ENCODE measurements at places on chromosomes 16 and 17.

DNA sequence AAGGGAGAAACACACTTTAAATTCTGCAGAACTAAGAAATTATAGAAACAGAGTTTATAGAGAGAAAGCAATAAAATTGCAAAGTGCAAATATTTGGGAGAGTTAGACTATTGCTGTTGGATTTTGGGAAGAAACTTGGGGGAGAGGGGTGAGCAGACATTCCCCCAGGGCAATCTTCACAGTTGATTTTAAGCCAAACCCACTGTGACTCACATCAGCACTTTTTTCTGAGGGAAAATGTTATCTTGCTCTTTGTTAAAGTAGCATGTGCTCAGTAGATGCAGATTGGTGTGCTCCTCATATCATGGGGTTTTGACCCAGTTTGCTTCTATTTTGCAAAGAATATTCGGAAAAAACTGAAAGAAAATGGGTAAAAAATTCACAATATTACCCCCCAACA lies 367.6 kb downstream of the CDH11 start:
- DNase-seq: no peak

GRCh38 chr17:3795390-3796102 lies 5.4 kb downstream of the ITGAE start:
- DNase-seq: no peak

DNA sequence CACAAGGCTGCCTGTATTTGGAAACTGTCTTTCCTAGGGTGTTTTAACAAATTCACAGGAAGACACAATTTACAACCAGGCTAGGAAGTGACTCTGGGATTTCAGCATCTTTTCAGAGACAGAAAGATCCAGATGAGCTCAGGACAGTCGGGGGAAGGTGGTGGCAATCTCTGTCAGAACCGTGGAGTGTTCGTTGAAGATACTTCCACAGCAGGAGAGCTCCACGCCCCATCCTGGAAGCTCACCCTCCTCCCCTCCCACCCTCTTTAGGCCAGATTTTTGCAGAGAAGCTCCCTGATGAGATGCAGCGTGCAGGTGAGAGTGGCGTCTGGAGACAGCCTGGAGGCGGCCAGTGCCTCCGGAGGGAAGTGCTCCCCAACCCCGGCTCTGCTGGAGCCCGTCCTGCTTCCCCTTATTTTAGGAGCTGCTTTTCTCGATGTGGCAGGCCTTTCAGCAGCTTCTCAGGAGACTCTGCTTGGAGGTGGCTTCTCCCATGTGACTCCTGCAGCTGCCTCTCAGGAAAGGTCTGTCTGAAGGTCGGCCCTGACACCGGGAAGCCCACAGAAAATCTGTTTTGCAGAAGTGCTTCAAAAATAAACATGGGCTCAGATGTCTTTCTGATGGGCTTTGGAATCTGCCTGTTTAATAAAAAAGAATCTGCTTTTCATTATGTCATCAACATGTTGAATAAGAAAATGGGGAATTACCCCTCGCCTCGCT lies 186.4 kb upstream of the CHMP6 start:
- no peak for DNase-seq

DNA sequence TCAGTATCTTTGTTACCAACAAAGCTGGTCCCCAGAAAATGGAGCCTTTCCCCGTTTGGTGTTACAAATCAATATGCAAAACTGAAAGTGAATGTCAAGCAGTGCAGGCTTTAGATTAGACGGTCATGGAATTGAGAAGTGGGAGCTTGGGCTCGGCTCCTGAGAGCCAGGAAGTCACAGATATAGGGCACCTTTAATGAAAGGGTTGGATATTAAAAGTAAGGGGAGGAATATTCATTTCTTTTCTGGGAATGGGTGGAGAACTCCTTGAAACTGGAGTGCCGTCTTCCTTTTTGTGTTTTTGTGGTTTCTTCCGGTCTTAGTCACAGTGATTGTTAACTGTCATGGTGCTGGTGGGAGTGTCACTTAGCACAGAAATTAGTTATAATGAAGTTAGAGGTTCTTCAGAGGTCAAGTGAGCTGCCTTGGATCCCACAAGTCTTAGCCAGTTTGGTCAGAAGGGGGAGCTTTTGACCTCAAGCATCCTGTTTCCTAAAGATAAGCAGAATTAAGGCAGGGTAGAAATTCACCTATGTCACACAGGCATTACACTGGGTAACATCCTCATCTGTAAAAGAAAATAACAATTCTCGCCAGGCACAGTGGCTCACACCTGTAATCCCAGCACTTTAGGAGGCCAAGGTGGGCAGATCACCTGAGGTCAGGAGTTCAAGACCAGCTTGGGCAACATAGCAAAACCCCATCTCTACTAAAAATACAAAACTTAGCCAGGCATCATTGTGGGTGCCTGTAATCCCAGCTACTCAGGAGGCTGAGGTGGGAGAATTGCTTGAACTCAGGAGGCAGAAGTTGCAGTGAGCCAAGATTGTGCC lies 9.6 kb upstream of the EIF1 start:
- peak; percentile 74 for DNase-seq

DNA sequence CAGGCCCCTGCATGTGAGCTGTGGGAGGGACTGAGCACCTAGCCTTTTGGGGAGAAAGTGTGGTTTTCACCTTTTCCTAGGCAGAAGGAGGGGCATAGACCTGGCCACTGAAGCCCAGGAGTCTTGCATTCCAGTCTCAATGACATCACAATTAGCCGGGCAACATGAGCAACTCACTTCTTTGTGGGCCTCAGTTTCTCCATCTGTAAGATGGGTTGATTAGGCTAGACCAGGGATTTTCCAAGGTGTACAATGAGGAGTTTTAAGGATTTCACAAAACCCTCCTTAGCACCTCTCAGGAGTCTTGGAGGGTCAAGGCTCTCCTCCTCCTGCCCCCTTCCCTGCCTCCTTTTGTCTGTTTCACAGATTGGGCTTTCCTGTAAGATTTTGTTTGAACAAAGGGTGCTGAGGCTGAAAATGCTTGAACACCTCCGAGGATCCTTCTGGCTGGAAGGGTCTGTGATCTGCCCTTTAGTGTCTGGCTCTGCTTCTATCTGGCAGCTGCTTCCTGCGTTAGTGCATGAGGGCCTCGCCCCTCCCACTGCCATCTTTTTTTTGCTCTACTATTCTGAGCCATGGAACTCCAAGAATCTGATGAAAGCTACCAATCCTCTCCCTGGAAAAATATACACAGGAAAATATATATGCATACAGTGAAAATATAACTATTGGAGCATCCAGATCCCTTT lies 52.4 kb upstream of the ETV4 start:
- DNase-seq: no peak

DNA sequence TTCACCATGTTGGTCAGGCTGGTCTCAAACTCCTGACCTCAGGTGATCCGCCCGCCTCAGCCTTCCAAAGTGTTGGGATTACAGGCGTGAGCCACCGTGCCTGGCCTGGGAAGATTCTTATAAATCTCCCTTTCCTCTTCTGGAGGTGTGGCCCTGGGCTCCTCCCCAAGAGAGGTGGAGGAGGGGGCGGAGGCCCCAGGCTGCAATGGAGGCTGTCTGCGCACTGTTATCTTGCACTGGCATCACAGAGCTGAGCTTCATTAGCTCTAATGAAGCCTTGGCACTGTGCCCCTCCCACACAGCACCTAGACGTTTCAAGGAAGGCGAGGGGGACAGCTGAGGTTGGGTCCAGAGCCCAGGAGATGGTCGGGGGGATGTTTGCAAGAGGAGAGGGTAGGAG lies 7.5 kb downstream of the ARHGAP23 start:
- DNase-seq: no peak

DNA sequence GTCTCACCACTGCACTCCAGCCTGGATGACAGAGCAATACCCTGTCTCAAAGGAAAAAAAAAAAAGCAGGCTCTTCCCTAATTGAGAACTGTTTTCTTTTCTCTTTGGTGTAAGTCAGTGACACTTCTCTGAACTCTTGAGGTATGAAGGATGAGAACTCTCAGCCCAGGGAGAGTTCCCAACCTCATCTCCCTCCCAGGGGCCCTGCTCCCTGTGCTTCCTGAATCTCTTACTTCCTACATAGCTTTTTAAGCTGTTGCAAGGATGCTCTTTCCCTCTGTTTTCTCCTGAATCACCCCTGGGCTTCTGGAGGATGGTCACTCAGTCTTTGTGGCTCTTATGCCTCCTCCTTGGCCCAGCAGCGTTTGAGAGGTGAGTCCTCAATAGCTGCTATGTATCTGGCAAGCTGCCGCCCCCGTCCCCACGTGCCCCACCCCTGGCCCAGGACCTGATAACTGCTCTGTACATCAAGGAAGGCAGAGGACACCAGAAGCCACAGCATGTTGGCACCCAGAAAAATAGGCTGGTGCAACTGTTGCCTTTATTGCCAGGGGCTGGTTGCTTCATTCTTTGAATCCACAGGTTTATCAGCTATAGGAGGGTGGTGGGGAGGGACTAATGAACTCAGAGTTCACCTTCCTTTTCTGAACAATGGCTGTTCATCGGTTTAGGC lies 24.0 kb downstream of the IGF2BP1 start:
- DNase-seq: no peak

GRCh38 chr16:10740000-10740844 lies 3.4 kb upstream of the NUBP1 start:
- DNase-seq: no peak

DNA sequence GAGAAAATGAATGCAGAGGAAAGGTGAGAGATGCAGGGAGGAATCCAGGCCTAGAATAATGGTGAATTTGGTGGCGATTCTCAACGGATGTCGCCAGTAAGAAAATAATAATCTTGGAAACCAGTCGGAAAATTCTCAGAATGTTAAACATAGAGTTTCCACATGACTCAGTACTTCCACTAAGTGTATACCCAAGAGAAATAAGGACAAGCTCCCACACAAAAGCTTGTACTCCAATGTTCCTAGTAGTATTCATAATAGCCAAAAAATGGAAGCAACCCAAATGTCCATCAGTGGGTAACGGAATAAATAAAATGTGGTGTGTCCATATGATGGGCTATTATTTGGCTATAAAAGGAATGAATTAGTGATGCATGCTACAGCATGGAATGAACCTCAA lies 19.4 kb upstream of the ENGASE start:
- no peak for DNase-seq

GRCh38 chr16:85935974-85936760 lies 37.2 kb downstream of the IRF8 start:
- no peak for DNase-seq

- DNase-seq: no peak
Observed at GRCh38 chr17:66975614-66976378, 11.3 kb downstream of the CACNG4 start.

- DNase-seq: no peak
Observed at GRCh38 chr16:20023190-20023589, 50.5 kb downstream of the GPR139 start.

GRCh38 chr17:76671912-76672262 lies 28.3 kb upstream of the ST6GALNAC1 start:
- no peak for DNase-seq

GRCh38 chr17:39794249-39794970 lies 56.7 kb downstream of the GRB7 start:
- no peak for DNase-seq

DNA sequence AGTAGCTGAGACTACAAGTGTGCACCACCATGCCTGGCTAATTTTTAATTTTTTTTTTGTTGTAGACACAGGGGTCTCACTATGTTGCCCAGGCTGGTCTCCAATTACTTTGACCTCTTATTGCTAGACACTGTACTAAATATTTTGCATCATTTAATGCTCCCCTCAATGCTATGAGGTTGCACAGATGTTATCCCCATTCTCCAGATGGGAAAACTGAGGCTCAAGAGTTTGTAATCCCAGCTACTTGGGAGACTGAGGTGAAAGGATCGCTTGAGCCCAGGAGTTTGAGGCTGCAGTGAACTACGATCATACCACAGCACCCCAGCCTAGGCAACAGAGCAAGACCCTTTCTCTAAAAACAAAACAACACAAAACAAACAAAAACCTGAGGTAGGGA lies 443.3 kb upstream of the C16orf82 start:
- DNase-seq: no peak

GRCh38 chr17:19645734-19646201 lies 2.8 kb upstream of the ALDH3A2 start:
- peak; percentile 43 for DNase-seq

- DNase-seq: no peak
Observed at GRCh38 chr17:80337195-80337895, 76.7 kb downstream of the RNF213 start.

GRCh38 chr16:85947230-85948137 lies 48.5 kb downstream of the IRF8 start:
- DNase-seq: peak; percentile 72

GRCh38 chr16:86542756-86543750 lies 12.0 kb downstream of the MTHFSD start:
- DNase-seq: no peak

GRCh38 chr17:5249615-5250014 lies 15.0 kb upstream of the SCIMP start:
- DNase-seq: peak; percentile 49

DNA sequence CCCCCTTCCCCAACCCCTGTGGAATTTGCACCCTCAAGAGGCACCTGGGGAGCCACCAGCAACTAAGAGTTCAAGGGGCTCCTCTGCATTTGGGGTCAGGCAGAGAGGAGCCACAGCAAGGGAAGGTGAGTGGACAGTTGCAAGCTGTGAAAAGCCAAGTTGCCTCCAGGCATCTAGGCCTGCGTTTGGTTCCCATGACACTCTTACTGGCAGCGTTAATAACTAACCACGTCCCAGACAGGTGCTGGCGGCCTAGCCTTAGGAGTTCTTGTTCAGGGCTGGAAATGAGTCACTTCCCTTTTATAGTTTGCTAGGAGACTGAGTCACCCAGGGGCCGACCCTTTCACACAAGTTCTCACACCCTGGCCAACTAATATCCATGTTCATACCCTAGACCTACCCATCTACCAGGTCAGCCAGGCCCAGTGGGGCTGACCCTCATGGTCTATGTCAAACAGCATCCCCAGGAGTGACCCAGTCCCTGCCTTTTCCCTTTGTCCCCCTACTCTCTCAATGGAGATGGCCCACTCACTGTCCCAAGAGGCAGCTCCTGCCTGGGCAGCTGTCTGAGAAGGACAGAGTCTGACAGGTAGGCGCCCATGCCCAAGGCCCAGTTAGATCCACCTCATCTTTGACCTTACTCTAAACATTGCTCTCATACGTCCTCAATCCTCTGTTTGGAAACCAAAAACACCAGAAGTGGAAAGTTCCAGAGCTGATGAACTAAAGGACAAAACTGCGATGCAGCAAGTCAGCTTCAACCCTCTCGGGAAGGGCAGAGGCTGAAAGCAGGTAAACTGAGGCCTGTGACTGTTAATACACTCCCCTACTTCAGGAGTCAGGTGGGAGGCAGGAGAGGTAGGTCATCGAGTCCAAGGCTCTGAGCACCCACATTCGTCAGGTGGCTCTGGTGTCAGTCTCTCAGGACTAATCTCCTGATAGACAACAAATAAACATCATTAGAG lies 300.6 kb downstream of the SOX9 start:
- peak; percentile 70 for DNase-seq

- DNase-seq: peak; percentile 88
Observed at GRCh38 chr17:80544655-80545498, at the start of gene RPTOR. Gene RPTOR, plus strand, starts transcription at chr17:80544838. Its CDS starts 792 bp downstream, at chr17:80545630.

Measured in upper lobe of left lung (tissue), 6 donors.